ENCODE measurements at places on chromosomes 7 and 10.
A peak's percentile ranks its signal among the peaks of the same experiment; 100 is the strongest.

- DNase-seq, result no peak
Observed at GRCh38 chr7:75793676-75794075, 19.9 kb downstream of the CCL24 start.

- DNase-seq, result no peak
Observed at GRCh38 chr10:120614680-120615079, 157.7 kb downstream of the PLPP4 start.

- DNase-seq, result no peak
Observed at GRCh38 chr10:26977635-26978034, 116.9 kb upstream of the ABI1 start.

DNA sequence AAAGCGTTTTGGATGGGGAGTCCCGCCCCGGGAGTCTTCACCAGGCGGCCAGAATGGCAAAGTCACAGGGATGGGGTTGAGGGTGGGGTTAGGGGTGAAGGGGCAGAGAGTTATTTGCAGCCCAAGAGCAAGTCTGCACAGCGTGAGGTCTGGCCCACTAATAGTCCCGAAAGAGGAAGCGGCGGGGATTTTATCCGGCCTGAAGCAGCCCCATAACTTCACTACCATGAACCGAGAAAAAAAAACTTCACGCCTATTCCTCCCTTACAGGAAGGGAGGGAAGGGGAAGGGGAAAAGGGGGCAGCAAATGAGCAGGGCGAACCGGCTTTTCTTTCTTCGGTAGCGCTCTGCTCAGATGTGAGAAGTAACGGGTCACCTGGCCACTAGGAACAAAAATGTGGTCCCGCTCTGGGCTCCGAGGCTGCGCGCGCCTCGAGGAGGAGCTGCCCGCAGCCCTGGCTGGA is 712 bp downstream of the ITPRIP start:
- DNase-seq, result peak; percentile 54

DNA sequence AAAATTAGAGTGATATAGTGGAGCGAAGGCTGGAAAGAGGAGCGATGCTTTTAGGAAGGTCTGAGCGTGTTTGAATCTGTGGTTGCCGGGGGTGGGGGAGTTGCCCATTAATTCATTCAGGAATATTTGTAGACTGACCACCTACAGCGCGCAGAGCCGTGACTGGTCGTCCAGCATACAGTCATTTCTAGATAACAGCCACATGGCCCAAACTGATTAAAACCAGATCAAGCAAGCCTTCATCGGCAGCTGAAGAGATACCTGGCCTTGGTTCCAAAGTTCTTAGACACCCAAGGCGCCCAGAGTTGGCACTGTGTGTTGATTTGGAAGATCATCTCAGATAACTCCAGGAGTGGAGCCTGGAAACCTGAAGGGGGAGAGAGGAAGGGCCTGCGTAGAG is 1.7 kb downstream of the PROSER2 start:
- DNase-seq, result no peak

GRCh38 chr10:97868134-97868685 is 18.6 kb downstream of the GOLGA7B start:
- DNase-seq, result no peak

Measured in ELR (cell line).